NCI-H82 (cell line): ENCODE measurements at places on chromosomes 4 and X.

DNA sequence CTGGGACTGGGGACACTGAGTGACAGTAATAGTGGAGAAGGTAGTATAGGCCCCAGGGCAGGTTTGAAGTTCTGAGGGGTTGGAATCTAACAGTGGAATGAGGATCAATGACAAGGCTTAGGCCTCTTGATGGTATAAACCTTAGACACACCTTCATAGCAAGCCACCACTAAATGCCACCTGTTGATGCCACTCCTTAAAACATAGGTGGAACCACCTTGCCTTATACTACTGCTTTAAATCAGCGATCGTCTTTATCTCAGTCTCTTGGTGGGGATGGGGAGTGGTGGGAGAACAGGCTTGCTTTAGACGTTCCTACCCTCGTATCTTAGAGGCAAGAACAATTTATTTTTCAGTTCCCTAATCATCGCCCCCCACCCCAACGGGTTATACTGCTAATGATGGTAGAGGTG lies 1.2 kb downstream of the RAB33B start:
- no peak for DNase-seq

GRCh38 chr4:2285613-2286381 lies 23.9 kb upstream of the MXD4 start:
- no peak for DNase-seq

DNA sequence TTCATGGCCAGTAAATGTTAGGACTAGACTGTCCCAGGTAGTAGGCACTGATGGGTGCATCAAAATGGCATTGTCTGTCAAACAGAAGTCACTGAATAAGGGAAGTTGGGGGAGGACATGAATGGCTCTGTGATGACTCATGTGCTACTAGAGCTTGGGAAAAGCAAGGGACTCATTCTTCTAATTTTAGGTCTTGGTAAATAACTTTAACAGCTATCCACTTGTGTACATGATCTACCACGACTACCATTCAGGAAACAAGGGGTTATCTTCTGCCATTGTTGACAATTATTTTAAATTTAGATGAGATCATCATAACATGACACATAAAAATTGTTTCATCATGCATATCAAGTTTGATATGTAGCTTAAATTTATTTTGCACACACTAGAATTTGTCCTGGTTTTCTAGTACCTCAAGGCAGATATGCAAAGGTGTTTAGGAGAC lies 6.3 kb downstream of the AREG start:
- DNase-seq = no peak

GRCh38 chr4:182538031-182538430 lies 294.8 kb downstream of the TENM3 start:
- DNase-seq = no peak

DNA sequence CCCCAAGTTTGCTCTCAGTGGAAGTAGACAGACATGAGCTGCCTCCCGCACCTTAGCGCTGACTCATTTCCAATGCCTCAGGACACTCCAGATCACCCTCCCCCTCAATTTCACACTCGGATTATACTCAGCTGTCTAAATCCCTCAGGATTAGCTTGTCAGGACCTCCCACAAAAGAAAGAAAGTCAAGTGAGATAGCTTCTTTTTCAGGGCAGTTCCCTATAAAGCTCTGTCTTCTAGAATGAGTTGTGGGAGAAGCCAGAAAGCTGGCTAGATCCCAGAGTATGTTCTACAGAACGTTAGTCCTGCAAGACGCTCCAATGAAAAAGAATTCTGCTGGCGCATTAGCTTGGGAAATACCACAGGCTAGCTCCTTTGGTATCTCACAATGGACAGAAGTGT lies 51.2 kb upstream of the MTNR1A start:
- DNase-seq = peak; percentile 58

DNA sequence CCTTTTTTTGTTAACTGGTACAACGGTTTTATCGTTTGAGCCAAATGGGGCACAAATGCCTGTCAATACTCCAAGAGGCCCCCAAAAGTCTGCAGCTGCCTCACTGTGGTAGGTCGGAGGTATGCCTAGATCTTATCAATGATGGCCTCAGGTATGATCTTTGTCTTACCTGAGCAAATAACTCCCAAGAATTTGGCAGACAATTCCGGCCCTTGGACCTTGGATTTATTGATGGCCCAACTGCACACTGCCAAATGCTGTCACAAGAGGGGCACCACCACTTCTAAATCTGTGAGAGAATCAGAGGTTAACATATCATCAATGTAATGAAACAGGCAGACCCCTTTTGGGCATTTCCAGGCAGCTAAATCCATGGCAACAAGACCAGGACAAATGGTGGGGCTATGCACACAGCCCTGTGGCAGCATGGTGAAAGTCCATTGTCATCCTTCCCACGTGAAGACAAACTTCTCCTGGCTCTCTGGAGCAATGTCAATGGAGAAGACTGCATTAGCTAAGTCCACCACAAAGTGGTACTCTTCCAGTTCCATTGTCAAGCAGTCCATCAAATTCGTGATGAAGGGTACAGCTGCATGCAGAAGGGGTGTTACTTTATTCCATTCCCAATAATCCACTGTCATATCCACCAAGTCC lies 28.6 kb downstream of the CXCL13 start:
- no peak for DNase-seq
